Lung (tissue), 17 donors: ENCODE measurements at places on chromosomes 12 and 14. TPM values are rescaled to one million over a fixed set of nuclear protein-coding genes. Genes with fewer than 3 reads are reported as not detected.

DNA sequence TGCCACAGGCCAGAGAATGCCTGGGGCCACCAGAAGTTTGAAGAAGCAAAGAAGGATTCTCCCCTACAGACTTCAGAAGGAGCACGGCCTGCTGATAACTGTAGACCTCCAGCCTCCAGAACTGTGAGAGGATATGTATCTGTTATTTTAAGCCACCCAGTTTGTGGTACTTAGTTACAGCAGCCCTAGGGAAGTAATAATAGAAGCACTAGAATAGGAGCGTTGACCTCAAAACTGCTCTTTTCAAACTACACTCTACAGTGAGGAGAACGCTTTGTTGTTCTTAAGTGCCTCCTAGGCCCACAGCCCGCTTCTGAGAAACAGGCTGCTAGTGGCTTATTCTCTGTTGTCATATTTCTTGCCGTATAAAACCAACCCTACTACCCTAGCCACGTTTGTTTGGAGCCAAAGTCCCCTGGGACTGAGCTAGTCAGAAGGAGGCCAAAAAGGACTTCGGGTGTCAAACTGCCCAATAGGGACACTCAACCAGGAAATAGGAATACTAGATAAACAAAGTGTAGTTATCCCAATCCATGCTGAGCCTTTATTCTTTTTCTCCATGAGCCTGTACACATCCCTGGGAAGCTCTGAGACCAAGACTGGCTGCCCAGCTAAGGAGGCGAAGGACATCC is 38.5 kb upstream of the FRS2 start:
- H3K36me3 ChIP-seq: no peaks in the 10 kb centered on the region
- H3K27ac ChIP-seq: no peak overlapping the region
- H3K4me1 ChIP-seq: no peaks in the 10 kb centered on the region
- H3K27me3 ChIP-seq: no peaks in the 10 kb centered on the region
- no peak for DNase-seq

DNA sequence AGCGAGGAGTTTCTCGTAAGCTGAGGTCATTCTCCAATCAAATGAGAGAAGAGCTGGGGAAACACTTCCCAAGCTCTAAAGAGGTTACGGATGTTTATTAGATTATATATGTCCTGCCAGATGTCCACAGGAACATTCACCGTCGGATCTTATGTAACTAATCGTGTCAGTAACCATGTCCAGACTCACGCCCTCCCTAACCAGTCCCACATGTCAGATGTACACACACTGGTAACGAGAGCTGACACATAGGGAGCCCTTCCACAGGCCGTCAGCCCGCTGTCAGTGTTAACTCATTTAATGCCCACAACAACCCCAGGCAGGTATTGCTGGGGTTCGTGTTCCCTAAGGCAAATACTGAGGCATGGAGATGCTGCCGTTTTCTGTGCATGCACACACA is 223.7 kb upstream of the RTL1 start:
- no peaks in the 10 kb centered on the region for H3K4me1 ChIP-seq
- H3K27ac ChIP-seq: no peak overlapping the region
- H3K36me3 ChIP-seq: no peaks in the 10 kb centered on the region
- H3K4me3 ChIP-seq: no peak overlapping the region

DNA sequence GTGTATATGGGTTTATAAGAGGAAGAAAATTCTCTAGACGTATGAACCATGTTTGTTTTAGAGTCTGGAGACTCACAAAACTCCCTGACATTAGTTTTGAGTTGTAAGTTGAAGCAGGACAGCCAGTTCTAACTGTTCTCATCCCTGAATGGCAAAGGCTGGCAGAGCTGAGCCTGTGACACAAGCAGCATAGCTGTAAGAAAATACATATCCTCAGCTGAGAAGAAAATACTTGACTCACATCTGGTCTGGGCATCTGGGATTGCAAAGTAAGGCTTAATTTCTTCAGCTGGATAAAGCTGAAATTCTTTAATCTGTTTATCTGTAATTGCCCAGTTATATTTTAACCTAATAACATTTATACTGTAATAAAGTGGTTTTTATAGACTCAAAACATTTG is 156.3 kb downstream of the PELI2 start:
- H3K4me3 ChIP-seq: no peak overlapping the region
- DNase-seq: no peak
- H3K27me3 ChIP-seq: no peaks in the 10 kb centered on the region
- H3K36me3 ChIP-seq: no peaks in the 10 kb centered on the region
- no peak overlapping the region for H3K27ac ChIP-seq
- no peaks in the 10 kb centered on the region for H3K4me1 ChIP-seq

DNA sequence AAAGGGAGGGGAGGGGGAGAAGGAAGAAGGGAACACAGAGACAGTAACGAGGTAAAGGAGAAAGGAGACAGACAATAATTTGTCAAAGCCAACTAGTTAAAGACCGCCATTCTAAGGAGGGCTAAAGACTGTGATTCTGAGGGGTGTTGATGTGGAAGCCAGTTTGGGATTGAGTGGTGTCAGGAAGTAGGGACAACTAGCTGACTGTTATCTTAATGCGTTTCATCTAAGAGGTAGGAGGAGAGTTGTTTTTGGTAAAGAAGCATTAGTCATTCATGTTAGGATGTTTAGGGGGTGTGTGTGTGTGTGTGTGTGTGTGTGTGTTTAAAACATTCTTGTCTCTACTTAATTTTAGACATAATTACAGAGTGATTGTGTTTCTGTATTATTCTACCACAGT is 95.0 kb downstream of the INSM2 start:
- no peaks in the 10 kb centered on the region for H3K27me3 ChIP-seq
- no peak for DNase-seq
- no peak overlapping the region for H3K4me3 ChIP-seq

GRCh38 chr14:97491697-97492096 is 694.5 kb downstream of the VRK1 start:
- no peaks in the 10 kb centered on the region for H3K4me1 ChIP-seq
- H3K27ac ChIP-seq: no peak overlapping the region
- H3K4me3 ChIP-seq: no peak overlapping the region
- no peak for DNase-seq

DNA sequence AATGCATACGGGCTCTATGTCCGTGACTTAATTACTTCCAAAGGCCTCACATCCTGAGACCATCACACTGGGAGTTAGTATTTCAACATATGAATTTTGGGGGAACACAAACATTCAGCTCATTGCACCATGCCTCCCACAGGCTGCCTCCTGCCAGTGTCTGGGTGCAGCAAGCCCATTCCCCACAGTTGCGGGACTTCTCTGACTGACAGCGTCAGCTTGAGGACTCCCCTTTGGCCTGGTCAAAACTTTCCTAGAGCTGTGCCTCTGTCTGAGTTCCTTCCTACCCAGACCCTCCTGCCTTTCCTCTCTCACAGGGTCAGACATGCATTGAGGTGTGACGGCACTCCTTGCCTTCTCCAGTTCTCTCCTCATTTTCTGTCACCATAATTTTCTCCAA is 27.4 kb downstream of the PPP1R36 start:
- H3K27ac ChIP-seq: no peak overlapping the region
- no peaks in the 10 kb centered on the region for H3K4me1 ChIP-seq
- DNase-seq: no peak
- H3K4me3 ChIP-seq: no peak overlapping the region
- H3K36me3 ChIP-seq: no peaks in the 10 kb centered on the region
- no peaks in the 10 kb centered on the region for H3K27me3 ChIP-seq

- H3K27me3 ChIP-seq: no peaks in the 10 kb centered on the region
- DNase-seq: no peak
- no peaks in the 10 kb centered on the region for H3K36me3 ChIP-seq
- no peak overlapping the region for H3K27ac ChIP-seq
These were observed 266.6 kb upstream of the FAR2 start for GRCh38 chr12:28882444-28882843.

- H3K4me3 ChIP-seq: no peak overlapping the region
- no peaks in the 10 kb centered on the region for H3K36me3 ChIP-seq
- H3K27ac ChIP-seq: no peak overlapping the region
These were observed 105.1 kb downstream of the RPS29 start for GRCh38 chr14:49480979-49481498.

DNA sequence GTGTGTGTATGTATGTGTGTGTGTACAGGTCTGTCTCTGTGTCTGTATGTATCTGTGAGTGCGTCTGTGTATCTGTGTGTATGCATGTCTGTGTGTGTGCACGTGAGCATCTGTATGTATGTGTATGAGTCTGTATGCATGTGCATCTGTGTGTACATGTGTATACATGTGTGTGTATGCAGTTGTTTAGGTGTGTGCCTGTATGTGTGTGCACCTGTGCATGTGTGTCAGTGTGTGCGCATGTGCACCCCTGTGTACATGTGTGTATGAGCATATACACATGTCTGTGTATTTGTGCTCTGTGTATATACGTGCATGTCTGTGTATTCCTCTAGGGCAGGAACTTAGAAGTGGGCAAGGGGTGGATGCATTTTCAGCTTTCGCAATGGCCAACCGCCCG is 116.0 kb downstream of the TMEM132C start:
- H3K36me3 ChIP-seq: peaks cover 7% of the 10 kb centered on the region
- H3K4me1 ChIP-seq: no peaks in the 10 kb centered on the region
- no peak overlapping the region for H3K27ac ChIP-seq
- no peaks in the 10 kb centered on the region for H3K27me3 ChIP-seq

DNA sequence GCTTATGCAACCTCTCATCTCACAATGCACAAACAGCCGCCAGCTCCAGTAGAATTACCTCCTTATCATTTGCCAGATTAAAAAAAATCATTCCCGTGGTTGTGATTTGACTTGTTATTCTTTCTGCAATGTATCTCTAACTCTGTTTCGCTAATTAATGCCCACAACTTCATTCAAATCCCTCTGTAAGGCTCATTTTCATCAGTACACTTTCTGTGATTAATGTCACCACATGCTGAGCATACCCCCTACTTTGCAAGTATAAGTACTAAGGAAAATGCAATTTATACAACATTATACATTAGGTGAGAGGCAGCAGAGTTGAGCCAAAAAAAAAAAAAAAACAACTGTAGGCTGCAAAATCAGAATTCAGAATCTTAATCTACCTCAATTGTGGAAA is 166.0 kb downstream of the FSCB start:
- no peaks in the 10 kb centered on the region for H3K27me3 ChIP-seq
- no peak overlapping the region for H3K27ac ChIP-seq
- DNase-seq: no peak
- H3K4me3 ChIP-seq: no peak overlapping the region
- H3K4me1 ChIP-seq: no peaks in the 10 kb centered on the region

- peaks cover 13% of the 10 kb centered on the region for H3K36me3 ChIP-seq
- no peak for DNase-seq
- no peak overlapping the region for H3K4me3 ChIP-seq
- H3K27ac ChIP-seq: no peak overlapping the region
- no peaks in the 10 kb centered on the region for H3K27me3 ChIP-seq
- H3K4me1 ChIP-seq: peaks cover 22% of the 10 kb centered on the region
These were observed 31.8 kb downstream of the MAX start for GRCh38 chr14:65070471-65070976.

DNA sequence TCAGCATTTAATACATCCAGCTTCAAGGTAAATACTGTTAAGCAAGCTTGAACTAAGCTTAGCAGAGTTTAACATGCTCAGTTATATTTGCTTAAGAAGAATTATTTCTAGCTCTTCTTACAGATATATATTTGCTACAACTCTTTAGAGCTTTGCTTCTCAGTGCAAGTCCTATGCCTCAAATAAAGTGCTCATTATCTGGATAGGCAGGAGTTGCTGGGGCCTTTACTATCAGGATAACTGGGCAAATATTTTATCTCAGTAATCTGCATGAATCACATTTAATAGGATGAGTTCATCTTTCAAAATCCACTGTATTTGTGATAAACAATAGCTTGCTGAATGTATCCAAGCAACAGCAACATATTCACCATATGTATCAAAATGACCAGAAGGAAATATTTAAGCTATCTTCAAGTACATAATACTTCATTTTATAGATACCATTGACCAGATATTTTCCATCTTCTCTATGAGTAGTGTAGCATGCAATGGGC is 187.6 kb downstream of the NOVA1 start:
- DNase-seq: no peak
- H3K27ac ChIP-seq: no peak overlapping the region
- no peaks in the 10 kb centered on the region for H3K36me3 ChIP-seq
- no peaks in the 10 kb centered on the region for H3K4me1 ChIP-seq
- no peak overlapping the region for H3K4me3 ChIP-seq

DNA sequence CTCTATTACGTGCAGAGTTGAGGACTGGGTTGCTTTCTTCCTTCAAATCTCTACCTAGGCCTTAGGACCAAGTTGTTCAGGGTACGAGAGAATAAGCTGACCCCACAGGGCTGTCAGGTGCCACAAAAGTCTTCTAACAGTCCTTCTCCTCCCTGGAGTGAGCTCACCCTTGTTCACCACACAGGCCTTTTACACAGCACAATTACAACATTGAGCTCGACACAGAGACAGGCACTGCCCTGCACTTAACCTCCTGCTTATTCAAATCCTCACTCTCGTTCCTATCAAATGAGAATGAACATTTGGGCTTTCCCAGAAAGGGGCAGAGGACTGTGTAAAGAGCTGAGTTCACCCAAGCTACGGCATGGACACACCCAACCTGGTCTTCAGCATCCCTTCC is 2.4 kb downstream of the GALNT6 start:
- no peak overlapping the region for H3K27ac ChIP-seq
- peaks cover 13% of the 10 kb centered on the region for H3K27me3 ChIP-seq
- no peak overlapping the region for H3K4me3 ChIP-seq
- H3K36me3 ChIP-seq: no peaks in the 10 kb centered on the region
- H3K4me1 ChIP-seq: peaks cover 9% of the 10 kb centered on the region

DNA sequence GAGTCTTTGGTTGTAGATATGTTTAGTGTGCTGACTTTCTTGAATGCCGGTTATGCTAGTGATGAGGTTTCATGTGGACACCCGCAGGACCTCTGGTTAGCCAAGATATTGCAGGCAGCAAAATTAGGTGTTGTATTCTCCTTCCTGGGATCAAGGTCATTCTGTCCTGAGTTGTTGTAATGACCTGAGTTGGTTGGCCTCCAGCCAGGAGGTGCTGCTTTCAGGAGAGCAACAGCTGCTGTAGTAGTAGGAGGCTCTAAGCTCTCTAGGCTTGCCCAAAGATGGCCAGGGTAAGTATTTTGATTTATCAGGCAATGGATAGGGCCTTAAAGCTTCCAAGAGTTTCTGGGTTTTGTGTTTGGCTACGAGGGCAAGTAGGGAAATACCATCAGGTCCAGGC is 56.0 kb upstream of the BDKRB2 start:
- H3K4me1 ChIP-seq: no peaks in the 10 kb centered on the region
- no peaks in the 10 kb centered on the region for H3K36me3 ChIP-seq

GRCh38 chr14:101495827-101496775 is 65.2 kb upstream of the DIO3 start:
- H3K36me3 ChIP-seq: no peaks in the 10 kb centered on the region
- peaks cover 29% of the 10 kb centered on the region for H3K27me3 ChIP-seq

The ABHD4 gene
- 34.0 TPM for total RNA-seq

The ARMH4 gene
- total RNA-seq: 14.2 TPM

The ERBB3 gene
- total RNA-seq: 191 TPM

The IL26 gene
- total RNA-seq: not detected

The RAB3IP gene
- total RNA-seq: 77.0 TPM

The STAB2 gene
- 0.61 TPM for total RNA-seq

The C3AR1 gene
- total RNA-seq: 10.3 TPM

The BICDL1 gene
- 20.9 TPM for total RNA-seq

The C12orf54 gene
- total RNA-seq: 1.5 TPM
